Keratinocyte (primary cell): ENCODE measurements at places on chromosomes 5 and 9. TPM values are rescaled to one million over a fixed set of nuclear protein-coding genes. Genes with fewer than 3 reads are reported as not detected.

The TDRD7 gene
- 7.3 to 10.5 TPM (median 8.7 TPM) in 3 replicates for polyA plus RNA-seq

- no peaks in the 10 kb centered on the region for H3K4me1 ChIP-seq
- no peak overlapping the region for H3K27ac ChIP-seq
- no peak overlapping the region for H3K4me3 ChIP-seq
- H3K36me3 ChIP-seq = no peaks in the 10 kb centered on the region
- H3K27me3 ChIP-seq = no peaks in the 10 kb centered on the region
These were observed 428.3 kb upstream of the CDH6 start for GRCh38 chr5:30765227-30765626.

DNA sequence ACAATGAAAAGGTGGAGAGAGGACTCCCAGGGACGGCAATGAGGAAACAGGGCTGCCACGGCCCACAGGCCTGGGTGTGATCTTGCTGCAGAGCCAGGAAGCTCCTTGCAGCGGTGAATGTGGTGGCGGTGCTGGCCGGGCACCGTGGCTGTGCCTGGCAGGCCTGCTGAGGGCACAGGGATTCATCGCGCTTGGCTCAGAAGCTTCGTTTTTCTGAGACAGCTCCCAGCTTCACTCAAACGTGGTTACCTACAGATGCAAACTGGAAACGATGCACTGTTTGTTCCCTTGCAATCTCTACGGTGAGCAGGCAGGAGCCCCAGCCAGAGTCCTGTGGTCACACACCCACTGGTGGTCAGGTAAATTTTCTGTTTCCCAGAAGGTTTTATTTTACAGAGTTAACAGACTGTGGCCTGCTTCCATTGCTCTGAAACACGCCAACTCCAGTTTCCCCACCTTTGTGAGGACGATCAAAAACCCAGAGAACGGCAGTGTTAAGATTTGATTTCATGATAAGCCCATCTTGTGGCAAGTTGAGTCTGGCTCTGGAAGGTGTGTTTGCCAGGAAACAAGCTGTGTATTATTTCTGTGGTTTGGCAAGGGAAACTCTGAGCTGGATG lies 183.9 kb downstream of the AUH start:
- peaks cover 11% of the 10 kb centered on the region for H3K27me3 ChIP-seq
- peak overlapping the region; percentile 63 for H3K27ac ChIP-seq
- H3K4me3 ChIP-seq = no peak overlapping the region

- H3K4me3 ChIP-seq = no peak overlapping the region
- H3K4me1 ChIP-seq = no peaks in the 10 kb centered on the region
- no peaks in the 10 kb centered on the region for H3K27me3 ChIP-seq
- no peak for DNase-seq
- H3K36me3 ChIP-seq = no peaks in the 10 kb centered on the region
These were observed 62.3 kb upstream of the RIOK2 start for GRCh38 chr5:97245386-97245785.

The C5orf52 gene
- not detected in 3 replicates for polyA plus RNA-seq

- H3K27me3 ChIP-seq = no peaks in the 10 kb centered on the region
- DNase-seq = no peak
- H3K4me1 ChIP-seq = peaks cover 25% of the 10 kb centered on the region
- H3K27ac ChIP-seq = peak overlapping the region; percentile 85
- peak overlapping the region; percentile 92 for H3K4me3 ChIP-seq
These were observed 594 bp downstream of the FAM120A start for GRCh38 chr9:93451849-93452709.

- no peak for DNase-seq
- no peak overlapping the region for H3K4me3 ChIP-seq
- H3K36me3 ChIP-seq = no peaks in the 10 kb centered on the region
- H3K27me3 ChIP-seq = no peaks in the 10 kb centered on the region
- no peaks in the 10 kb centered on the region for H3K4me1 ChIP-seq
These were observed 566.4 kb downstream of the RAB3C start for GRCh38 chr5:59149271-59149670.

- DNase-seq = no peak
- no peak overlapping the region for H3K27ac ChIP-seq
- no peaks in the 10 kb centered on the region for H3K27me3 ChIP-seq
- no peaks in the 10 kb centered on the region for H3K4me1 ChIP-seq
- no peaks in the 10 kb centered on the region for H3K36me3 ChIP-seq
These were observed 75.7 kb upstream of the SNX2 start for GRCh38 chr5:122699201-122699600.

- no peaks in the 10 kb centered on the region for H3K27me3 ChIP-seq
- H3K4me1 ChIP-seq = peaks cover 30% of the 10 kb centered on the region
- no peak for DNase-seq
- no peak overlapping the region for H3K4me3 ChIP-seq
These were observed 12.9 kb downstream of the TJP2 start for GRCh38 chr9:69186841-69187611.

DNA sequence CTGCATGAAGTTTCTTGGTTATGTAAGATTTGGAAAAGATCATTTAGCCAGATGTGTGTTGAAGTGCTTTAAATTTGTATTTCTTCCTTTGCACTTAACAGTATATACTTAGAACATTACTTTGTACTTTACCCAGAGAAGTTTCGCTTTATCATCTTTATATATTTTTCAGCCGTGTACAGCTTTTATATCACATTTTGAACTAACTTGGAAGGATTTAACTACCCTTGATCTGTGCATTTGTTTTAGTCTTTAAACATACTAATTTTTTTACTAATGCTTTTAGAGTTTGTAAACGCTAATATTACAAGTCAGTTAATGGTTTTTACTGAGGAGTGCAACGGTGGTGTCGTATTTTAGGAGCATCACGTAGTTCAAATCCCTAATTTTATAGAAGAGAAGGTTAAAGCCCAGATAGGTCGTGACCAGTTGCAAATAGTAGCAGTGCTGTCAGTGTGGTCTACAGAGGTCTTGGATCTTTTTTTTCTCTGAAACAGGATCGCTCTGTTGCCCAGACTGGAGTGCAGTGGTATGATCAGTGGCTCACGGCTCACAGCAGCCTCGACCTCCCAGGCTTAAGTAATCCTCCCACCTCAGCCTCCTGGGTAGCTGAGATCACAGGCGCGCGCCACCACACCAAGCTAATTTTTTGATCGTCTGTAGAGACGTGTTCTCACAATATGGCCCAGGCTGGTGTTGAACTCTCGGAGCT lies 2.0 kb downstream of the MATR3 start:
- no peaks in the 10 kb centered on the region for H3K27me3 ChIP-seq
- H3K27ac ChIP-seq = peak overlapping the region; percentile 98
- no peak for DNase-seq

The FBLL1 gene
- 0.06 TPM in 1 of 3 replicates, not detected in the others for polyA plus RNA-seq

DNA sequence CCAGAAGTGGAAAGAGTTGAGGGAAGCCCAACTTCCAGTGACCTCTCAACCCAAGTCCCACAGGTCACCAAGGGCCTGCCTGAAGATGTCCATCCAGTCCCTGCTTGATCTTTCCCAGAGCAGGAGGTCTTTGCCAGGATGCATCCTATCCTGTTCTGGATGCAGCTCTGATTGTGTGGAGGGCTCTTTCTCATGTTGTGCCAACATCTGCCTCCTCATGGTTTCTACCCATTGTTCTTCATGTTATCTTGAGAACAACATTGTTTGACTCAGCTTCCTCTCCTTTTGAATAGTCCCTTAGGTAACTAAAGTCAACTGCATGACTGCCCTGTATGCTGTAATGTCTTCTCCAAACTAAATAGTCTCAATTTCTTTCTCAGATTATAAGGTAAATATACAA lies 169.3 kb downstream of the CCDC192 start:
- peaks cover 21% of the 10 kb centered on the region for H3K4me1 ChIP-seq
- no peak overlapping the region for H3K4me3 ChIP-seq
- H3K27me3 ChIP-seq = no peaks in the 10 kb centered on the region
- DNase-seq = no peak
- H3K36me3 ChIP-seq = no peaks in the 10 kb centered on the region

DNA sequence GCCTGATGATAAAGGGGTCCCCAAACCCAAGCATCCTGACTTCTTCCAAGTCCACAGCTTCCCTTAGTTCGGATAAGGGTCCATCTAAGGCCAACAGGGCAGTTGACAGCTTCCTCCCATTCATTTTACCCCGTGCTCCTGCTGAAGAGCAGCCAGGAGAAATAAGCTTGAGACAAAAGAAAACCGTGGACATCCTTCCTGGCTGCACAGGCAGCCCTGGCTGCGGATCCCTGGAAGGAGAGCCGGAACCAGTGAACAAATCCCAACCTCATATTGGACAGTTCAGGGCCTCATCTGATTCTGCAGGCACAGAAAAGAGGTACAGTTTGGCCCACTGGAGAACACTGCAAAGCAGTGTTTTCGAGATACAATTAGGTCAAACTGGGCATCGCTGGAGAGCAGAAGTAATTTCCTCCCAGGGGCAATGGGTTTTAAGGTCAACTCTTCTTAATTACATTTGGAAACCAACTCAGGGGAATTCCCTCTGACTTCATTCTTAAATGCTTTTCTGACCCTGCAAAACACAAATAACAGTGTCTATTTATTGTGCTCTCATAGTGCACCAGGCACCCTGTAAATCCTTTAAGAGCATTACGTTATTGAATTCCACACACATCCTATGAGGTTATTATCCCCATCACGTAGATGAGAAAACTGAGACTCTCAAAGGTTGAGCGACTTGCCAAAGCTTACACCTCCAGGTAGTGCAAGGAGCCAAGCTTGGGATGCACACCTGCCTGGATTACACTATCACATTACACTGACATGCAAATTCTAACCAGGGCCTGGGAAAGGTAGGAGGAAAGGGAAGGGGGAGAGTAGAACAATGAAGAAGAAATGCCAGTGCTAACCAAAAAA lies 21.2 kb downstream of the ADAM19 start:
- no peak overlapping the region for H3K27ac ChIP-seq
- H3K36me3 ChIP-seq = no peaks in the 10 kb centered on the region
- no peaks in the 10 kb centered on the region for H3K27me3 ChIP-seq
- H3K4me1 ChIP-seq = peaks cover 28% of the 10 kb centered on the region

DNA sequence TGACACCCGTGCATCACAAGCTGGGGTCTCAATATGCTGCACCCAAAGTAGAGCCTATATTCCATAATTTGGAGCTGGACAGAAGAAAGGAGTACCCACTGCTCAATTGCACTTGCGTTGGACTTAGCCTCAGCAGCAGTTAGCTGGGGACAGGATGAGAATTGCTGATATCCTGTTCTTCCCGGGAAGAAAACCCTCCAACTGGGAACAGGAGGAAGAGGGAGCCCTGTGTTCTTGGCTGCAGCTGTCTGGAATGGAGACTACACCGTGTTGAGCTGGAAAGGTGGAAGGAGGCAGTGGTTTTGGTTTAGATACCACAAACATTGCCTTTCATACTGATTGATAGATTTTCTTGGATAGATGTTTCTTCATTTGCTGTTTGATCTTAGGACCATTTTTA lies 24.6 kb downstream of the CNTLN start:
- H3K36me3 ChIP-seq = no peaks in the 10 kb centered on the region
- H3K4me3 ChIP-seq = no peak overlapping the region
- H3K27me3 ChIP-seq = no peaks in the 10 kb centered on the region

GRCh38 chr9:19386502-19387044 lies 6.5 kb upstream of the RPS6 start:
- peaks cover 5% of the 10 kb centered on the region for H3K4me1 ChIP-seq
- no peak for DNase-seq
- H3K27me3 ChIP-seq = no peaks in the 10 kb centered on the region
- H3K27ac ChIP-seq = no peak overlapping the region
- H3K4me3 ChIP-seq = no peak overlapping the region

DNA sequence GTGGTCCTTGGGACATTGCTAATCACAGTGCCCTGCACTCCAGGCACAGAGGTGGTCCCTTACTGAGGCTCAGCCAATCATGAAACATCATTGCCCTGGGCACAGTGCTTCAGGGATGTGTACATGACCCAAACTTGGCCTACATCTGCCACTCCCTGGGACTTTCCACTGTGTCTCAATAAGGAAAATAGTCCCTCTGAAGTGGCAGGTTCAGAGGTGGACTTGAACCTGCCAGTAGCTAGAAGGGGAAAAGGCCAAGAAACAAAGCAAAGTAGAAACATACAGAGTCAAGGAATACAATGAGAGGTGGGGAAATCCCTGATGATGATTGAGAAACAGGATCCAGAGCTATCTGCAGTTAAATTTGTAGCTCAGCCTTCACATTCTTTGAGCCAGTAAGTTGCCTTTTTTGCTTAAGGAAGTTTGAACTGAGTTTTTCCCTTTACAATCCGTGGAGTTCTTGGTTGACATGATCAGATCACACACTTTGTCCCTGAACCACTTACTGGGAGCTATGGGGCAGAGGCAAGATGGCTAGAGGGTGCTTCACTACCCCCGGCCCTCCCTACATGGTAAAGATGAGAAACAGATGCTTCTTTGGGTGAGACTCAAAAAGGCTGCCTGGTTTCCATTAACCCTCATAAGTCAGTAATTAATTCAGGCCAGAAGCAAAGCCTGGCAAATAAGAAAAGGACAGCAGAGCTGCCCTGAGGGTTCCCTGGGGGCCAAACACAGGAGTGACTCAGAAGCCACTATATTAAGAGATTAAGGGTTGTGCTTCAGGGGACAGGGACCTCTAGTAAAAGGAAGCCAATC lies 57.6 kb downstream of the SH3TC2 start:
- no peak for DNase-seq
- H3K27ac ChIP-seq = no peak overlapping the region
- no peak overlapping the region for H3K4me3 ChIP-seq
- H3K36me3 ChIP-seq = peaks cover 20% of the 10 kb centered on the region
- H3K27me3 ChIP-seq = no peaks in the 10 kb centered on the region

- no peak overlapping the region for H3K27ac ChIP-seq
- H3K4me3 ChIP-seq = peak overlapping the region; percentile 43
- H3K27me3 ChIP-seq = peaks cover 57% of the 10 kb centered on the region
- no peak for DNase-seq
- peaks cover 38% of the 10 kb centered on the region for H3K4me1 ChIP-seq
These were observed 30.1 kb upstream of the NFIB start for GRCh38 chr9:14344053-14344524.

DNA sequence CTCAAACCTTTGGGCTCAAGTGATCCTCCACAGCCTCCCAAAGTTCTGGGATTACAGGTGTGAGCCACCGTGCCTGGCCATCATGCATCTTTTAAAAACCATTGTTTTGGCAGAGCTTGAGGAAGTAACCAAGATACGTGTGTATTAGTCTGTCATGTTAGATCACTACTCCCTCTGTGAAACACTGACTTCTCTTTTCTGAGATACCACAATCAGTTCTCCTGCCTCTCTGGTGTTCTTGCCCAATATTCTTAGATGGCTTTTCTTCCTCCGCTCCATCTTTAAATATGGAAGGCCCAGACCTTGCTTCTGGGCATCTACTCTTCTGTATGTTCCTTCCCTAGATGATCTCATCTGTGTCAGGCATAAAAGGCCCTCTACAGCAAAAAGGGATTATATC lies 14.2 kb upstream of the CCNB1 start:
- H3K27ac ChIP-seq = no peak overlapping the region
- H3K4me3 ChIP-seq = no peak overlapping the region
- H3K27me3 ChIP-seq = no peaks in the 10 kb centered on the region
- DNase-seq = no peak
- H3K4me1 ChIP-seq = peaks cover 6% of the 10 kb centered on the region

The NR5A1 gene
- not detected in 3 replicates for polyA plus RNA-seq

The CD274 gene
- polyA plus RNA-seq = 15.5 to 36.3 TPM (median 18.9 TPM) in 3 replicates

The TOR4A gene
- polyA plus RNA-seq = 5.8 to 9.8 TPM (median 7.8 TPM) in 3 replicates
